Activated naive CD8-positive, alpha-beta T cell treated with anti-CD3 and anti-CD28 coated beads, Interleukin-2, amount 50 U/mL, for 16 hours (primary cell): ENCODE measurements at places on chromosomes 2 and 18.

DNA sequence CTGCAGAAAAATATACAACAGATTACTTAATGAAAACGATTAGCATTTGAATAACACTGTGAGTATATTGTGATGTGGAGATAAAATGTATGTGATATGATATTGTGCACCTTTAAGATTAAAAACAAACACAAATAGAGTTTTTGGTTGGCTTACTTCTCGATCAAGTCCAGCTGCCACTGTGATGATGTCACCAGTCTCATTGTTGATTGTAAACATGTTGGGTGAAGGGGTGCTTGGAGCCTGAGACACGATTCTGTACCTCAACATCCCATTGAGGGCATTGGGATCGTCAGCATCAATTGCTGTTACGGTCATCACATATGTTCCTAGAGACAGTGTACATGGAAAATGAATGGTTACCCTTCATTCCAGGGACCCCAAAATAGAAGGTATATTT is 174.1 kb downstream of the CDH2 start:
- DNase-seq, result no peak

GRCh38 chr2:71783215-71783614 is 329.9 kb downstream of the DYSF start:
- DNase-seq, result no peak

DNA sequence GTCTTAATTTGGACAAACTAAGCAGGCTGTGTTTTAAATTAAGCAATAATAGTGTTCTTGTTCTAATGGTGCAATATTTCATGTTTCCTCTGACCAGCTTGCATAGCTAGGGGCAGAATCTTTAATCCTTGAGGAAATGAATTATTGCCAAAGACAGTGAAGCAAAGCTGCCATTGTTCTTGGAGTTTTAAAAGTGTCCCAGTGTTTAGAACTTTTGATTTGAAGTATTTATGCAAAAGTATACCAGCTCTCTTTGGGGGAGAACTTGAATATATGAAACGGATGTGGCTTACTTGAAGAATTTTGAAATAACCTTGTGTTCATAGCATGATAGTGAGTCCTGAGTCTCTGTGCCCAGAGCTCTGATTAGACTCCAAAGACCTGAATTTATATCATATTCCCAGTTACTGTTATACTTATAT is 33.4 kb downstream of the ITGA6 start:
- DNase-seq, result no peak

GRCh38 chr2:191321861-191322662 is 76.9 kb downstream of the MYO1B start:
- no peak for DNase-seq

DNA sequence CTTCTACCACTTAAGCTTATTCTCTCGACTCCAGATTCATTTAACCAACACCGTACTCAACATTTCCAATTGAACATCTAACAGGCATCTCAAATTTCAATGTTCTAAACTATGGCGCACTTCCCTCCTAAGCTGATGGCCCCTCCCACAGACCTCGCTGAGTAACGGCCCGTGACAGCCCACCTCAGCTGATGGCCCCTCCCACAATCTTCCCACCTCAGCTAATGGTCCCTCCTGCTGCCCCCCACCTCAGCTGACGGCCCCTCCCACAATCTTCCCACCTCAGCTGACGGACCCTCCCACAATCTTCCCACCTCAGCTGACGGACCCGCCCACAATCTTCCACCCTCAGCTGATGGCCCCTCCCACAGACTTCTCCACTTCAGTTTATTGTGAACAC is 57.1 kb upstream of the TSPYL6 start:
- DNase-seq, result no peak

- DNase-seq, result no peak
These were observed 36.0 kb upstream of the PDIA6 start for GRCh38 chr2:10848541-10848940.

DNA sequence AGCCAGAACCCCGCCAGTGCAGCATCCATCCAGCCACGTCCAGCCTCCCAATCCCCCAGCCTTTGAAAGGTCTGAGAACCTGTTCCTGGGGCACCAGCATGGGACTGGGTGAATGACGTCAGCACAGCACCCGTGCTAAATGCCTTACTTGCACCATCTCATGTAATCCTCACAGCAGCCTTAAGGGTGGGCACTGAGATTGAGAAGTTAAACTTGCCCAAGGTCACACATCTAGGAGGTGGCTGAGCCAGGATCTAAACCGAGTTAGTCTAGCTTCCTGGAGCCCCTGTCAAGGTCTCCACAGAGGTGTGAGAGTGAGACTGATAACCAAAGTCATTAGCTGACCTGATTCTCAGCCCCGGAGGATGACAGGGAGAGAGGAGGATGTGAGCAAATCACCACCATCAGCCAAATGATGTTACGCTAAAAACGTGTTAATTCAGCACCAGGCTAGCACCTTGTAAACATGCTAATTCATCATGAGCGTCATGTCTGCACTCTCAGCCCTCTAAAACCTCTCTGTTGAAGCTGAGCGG is 4.6 kb downstream of the CD8A start:
- no peak for DNase-seq

DNA sequence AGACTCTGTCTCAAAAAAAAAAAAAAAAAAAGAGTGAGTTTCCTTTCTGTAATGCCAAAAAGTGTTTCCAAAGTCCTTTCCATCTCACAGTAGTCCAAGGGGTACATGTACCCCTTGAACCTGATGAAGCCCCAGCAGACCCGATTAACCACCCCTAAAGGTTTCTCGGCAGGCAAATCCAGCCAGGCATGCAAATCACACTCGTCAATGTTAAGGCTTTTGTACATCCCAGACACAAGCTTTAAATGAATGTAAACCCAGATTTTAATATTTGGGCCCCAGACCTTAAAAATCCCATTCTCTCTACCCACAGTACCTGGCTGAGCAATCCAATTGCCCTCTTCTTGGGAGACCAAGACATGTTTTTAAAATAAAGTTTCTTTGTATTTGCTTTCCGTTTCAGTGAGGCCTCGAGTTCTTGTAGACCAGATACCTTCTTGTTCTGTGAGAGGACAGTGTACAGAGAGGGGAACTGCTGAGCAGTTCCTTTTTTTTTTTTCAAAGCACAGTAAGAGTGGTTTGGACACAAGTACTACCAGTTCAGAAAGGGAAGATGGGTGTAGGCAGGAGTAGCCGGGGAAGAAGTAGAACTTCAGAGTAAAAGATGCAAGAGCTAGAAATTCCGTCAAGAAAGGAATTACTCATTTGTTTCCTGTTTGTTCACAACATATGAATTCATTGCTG is at the start of gene NLRC4:
Gene NLRC4 (minus strand): TSS at position 465 of the 684 bp plus-strand sequence. CDS start 8,111 bp downstream, outside the sequence.
- DNase-seq, result no peak

DNA sequence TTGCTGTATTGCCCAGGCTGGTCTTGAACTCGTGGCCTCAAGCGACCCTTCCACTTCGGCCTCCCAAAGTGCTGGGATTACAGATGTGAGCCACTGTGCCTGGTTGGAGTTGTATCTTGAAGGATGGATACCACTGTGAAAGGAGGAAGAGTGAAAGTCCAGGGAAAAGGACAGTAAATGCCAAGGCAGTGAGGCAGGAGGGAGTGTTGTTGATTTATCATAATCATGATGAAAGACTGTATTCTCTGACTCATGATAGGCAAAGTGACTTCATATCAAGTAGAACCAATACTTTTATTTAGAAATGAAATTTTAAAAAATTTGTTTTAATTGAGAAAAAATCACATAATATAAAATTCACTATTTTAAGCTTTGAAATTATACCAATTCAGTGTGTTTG is 162.3 kb downstream of the ARHGAP28 start:
- DNase-seq, result no peak

- DNase-seq, result no peak
These were observed 4.9 kb upstream of the AGFG1 start for GRCh38 chr2:227466887-227467600.

GRCh38 chr2:238905224-238905623 is 57.3 kb downstream of the TWIST2 start:
- DNase-seq, result no peak

DNA sequence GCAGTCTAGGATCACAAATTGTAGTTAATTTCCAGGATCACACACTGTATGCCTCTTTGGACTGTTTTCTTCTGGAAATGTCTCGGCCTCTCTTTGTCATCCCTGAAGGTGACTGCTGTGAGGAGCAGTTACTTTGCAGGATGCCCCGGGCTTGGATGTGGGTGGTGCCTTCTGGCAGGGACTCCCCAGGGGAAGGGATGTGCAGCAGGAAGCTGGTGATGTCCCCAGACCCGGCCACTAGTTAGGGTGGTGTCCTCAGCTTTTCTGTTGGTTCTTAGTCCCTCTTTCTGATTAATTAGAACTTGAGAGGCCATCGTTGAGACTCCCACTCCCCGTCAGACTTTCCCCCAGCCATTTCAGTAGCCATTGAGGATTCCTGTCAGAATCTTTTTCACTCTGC is 286.6 kb upstream of the HDAC4 start:
- no peak for DNase-seq

- DNase-seq, result no peak
These were observed 607.5 kb upstream of the SLC39A10 start for GRCh38 chr2:195049372-195050031.
